Inflammatory macrophage treated with lipopolysaccharide for 4 hours (primary cell): ENCODE measurements at places on chromosomes 6 and 20.

DNA sequence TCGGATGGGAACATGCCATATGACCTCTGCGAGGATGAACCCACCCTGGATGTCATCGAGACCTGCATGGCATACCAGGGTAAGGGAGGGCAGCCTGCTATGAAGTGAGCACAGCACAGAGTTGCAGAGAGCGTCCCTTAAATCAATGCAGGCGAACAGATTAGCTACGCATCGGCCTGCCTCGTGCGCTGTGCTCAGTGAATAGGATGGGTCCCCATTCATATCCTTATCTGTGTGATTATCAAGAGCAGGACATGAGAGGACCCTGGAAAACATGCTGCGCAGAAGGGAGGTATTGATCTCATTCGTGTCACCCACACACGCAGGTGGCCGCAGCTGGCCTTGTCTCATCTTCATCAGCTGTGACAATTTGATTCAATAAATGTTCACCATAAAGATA, 25.6 kb upstream of the FAM83D start:
- DNase-seq, result no peak

DNA sequence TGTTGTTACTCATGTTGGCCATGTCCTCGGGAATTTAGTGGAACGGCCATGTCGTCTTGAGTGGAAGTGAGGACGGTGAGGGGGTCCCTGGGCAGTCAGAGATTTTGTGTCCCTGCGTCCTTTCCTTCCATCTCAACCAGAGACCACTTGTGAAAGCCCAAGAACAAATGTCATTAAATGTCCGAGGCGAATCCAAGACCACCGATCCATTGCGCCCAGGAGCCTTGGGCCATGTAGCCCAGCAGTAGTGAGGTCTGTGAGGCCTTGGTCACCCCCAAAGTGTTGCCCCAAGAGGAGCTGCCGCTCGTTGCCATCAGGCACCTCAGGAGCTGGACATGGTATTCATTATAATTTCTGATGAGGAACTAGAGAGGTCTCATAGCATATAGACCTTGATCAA, 17.4 kb upstream of the MICB start:
- no peak for DNase-seq

GRCh38 chr20:21234806-21235483, 68.2 kb upstream of the XRN2 start:
- no peak for DNase-seq

- peak; percentile 42 for DNase-seq
Observed at GRCh38 chr20:40532103-40532502, 156.9 kb downstream of the MAFB start.

DNA sequence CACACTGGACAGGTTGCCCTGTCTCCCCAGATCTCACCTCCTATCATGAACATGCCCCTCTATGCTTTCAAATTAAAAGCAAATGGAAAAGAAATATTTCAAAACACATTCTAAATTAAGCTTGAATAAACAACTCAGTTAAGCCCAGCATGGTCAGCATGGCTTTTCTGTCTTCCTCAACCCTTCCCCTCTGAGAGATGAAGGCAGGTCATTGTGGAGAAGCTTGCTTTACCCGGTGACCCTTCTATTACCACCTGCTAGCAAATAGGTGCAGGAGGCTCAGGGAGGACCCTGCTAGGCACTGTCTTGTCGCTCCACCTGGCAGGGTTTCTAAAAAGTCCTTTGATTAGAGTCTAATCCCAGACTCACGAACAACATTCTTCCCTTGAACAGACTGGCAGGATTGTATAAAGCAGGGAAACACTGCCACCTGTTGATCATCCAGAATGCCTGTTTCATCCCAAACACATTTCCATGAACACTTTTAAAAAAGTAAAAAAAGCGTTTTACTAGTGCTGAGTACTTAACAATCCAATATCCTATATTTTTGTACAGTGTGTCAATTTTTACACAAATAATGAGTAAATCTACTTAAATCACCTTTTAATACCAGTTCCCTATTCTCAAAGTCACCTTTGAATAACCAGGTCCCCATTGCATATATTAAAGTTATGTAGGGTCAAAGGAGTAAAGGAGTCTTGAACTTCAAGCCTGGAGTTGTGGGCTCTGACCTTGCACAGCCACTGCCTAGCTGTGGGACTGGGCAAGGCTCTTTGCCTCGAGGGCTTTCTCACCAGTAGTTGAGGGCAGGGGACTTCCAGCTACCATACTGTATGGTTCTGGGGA, 75.5 kb downstream of the GPR6 start:
- peak; percentile 48 for DNase-seq

DNA sequence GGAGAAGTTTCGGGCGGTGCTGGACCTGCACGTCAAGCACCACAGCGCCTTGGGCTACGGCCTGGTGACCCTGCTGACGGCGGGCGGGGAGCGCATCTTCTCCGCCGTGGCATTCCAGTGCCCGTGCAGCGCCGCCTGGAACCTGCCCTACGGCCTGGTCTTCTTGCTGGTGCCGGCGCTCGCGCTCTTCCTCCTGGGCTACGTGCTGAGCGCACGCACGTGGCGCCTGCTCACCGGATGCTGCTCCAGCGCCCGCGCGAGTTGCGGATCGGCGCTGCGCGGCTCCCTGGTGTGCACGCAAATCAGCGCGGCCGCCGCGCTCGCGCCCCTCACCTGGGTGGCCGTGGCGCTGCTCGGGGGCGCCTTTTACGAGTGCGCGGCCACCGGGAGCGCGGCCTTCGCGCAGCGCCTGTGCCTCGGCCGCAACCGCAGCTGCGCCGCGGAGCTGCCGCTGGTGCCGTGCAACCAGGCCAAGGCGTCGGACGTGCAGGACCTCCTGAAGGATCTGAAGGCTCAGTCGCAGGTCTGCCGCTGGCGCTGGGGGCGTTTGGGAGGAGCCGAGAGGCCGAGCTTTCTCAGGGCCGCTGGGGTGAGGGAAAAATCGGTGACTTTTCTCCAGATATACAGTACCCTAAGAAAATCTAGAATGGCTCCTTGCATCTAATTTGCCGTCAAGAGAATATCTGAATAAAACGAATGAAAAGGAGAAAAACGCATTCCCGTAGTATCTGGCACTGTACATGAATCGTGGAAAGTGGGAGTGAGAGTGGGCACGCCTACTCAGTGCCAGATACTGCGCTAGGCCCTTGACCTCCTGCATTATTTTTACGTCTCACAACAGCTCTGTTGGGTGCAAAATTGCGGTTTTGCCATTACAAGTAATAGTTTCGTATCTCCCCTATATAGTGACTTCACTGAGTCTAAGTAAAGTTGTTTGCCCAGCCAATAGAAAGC, 1.0 kb downstream of the CALHM6 start:
- DNase-seq, result peak; percentile 56

DNA sequence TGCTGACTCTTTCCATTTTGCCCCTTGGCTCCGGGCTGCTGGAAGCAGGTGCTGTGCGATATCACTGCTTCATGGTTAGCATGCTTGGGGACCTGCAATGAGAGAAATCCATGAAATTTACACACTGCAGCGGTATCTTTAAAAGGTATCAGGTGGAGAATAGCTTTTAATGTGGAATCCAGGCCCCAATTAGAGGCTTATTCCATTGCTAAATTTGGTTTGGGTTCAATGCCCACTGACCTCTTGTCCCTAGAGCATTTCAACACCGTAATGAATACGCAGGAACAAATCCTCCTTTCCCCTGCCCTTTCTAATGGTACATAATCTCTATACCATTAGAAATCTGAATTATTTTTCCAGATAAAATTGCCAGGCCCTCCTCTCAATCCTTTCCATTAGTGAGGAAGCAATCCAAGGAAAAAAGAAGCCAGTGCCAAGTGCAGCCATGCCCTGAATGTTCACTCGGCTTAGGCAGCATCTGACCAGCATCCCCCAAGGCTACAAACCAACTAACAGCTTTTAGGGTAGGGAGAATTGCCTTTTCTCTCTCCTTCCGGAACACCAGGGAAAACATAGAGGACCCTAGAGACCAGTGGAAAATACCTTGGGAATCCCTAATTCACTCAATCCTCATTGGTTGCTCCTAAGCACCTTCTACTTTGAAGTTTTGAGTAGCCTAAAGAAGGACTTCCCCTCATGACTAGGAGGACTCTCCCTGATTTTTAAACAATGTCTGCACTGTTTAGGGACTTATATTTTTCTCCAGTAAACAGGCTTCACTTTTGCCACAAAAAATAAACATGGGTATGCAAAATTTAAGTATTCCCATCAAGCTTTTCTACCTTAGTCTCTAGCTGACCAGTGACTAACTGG, 143.1 kb downstream of the QRSL1 start:
- no peak for DNase-seq

DNA sequence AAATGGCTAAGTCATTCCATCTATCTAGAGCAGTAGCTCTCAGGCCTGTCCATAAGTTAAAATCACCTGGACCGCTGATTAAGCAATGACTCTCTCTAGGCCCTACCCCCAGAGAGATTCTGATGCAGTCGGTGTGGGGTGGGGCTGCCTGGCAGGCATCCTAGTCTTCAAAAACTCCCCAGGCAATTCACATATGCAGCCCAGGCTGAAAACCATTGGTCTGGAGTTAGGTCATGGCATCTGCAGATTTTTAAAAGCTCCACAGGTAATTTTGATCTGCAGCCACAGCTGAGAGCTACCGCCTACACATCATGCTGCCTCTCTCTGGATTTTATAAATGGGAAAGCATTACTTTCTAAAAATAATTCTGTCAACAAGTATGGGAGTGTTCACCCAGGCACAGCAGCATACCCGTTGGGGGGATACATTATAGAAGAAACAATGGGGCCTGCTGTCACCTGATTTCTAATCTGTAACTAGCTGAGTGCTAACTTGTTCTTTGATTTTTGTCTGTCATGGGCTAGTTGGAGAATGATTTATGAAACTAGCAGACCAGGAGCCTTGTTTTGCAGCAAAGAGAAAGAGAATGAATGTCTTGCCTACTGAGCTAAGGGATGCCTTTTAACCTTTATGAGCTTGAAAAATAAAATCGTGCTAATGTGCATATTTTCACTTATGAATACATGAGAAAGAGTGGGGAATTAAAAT, 44.1 kb upstream of the ATXN1 start:
- DNase-seq, result no peak

GRCh38 chr20:61760321-61760720, 305.4 kb downstream of the TAF4 start:
- no peak for DNase-seq

- DNase-seq, result no peak
Observed at GRCh38 chr6:23732521-23732920, 393.5 kb upstream of the NRSN1 start.

- peak; percentile 25 for DNase-seq
Observed at GRCh38 chr20:35663516-35664465, 909 bp downstream of the CPNE1 start.

DNA sequence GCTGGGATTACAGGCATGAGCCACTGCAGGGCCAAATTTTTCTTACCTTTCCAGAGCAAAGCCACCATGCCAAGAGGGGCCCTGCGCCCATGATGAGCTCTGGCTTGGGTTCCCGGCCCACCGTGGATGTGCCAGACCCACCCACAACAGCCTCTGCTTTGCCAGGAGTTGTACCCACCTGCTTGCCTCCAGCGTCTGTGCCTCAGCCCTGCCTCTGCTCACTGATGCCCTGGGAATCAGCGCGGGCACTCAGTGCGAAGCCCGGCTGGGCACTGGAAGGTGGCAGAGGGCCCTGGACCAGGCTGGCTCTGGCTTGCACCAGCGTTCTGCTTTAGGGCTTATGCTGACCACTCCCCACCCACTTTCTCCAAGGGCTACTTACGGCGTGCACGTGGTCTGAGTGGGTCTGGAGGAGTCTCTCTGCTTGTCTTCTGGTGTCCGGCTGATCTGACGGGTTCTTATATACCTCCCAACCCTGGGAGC, at the start of gene MLN:
TSS of gene MLN (minus strand) at position 433 of the 483 bp plus-strand sequence. CDS start 2,840 bp downstream, outside the sequence.
- DNase-seq, result no peak

- peak; percentile 30 for DNase-seq
Observed at GRCh38 chr6:99434702-99435530, 9.8 kb upstream of the PNISR start.
